ENCODE measurements at places on chromosomes 1 and 21.

GRCh38 chr1:85325920-85326319, 49.5 kb upstream of the BCL10 start:
- DNase-seq: no peak

GRCh38 chr1:193102662-193103061, 2.6 kb downstream of the GLRX2 start:
- no peak for DNase-seq

GRCh38 chr1:206500046-206500445, 7.3 kb upstream of the RASSF5 start:
- no peak for DNase-seq

DNA sequence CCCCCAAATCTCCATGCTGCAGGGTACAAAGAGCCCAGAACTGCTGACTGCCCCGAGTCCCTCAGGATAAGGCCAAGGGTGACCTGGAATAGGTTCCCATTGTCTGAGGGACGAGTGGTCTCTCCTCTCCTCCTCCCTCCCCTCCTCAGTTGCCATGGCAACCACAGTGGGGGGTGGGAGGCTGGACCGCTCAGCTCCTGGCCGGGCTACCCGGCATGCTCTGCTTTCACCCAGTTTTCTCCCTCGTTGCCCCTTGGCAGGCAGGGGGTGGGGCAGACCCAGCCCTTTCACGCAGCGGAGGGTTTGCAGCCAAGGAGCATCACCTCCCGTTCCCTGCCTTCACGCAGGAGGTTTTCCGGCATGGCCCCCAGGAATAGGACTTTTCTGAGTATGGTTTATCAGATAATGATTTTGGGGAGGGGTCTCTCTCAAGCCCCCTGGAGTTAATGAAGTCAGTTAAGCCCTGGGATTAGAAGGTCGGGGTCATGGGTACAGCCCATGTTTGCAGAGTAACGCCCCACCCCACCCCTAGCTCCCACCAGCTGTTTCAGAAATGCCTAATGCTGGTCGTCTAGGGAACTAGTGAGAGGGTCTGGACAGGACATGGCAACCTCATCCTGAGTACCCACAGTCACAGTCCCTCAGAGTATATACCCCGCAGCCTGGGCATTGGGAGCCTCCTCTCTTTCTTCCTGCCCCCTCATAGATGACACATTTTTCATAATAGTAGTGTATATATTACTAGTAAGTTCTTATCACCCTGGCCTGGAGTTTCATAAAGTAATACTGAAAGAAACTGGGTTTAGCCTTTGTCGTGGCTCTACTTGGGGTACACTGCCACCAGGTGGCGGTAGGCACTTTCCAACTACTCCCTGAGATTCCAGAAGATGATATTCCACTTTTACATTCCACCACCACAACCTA, 20.7 kb downstream of the C1QB start:
- DNase-seq: peak; percentile 74

GRCh38 chr1:41776891-41777441, 141.8 kb downstream of the HIVEP3 start:
- DNase-seq: no peak

GRCh38 chr1:29461115-29461739, 224.9 kb downstream of the PTPRU start:
- DNase-seq: no peak

DNA sequence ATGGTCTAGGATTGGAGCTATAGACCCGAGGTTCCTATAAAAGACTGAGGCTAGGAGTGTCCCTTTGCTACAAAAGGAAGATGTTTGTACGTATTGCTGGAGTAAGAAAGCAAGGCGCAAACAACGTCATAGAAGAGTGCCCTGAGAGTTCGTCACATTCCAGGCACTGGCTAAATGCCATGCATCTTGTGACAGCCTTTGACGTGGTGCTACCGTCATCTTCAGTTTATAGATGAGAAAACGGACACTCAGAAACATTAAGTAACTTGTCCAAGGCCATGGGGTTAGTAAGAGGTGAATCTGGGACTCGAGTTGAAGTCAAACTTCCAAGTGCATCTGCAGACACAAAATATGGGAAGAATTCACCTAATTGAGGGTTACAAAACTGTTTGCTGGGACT, 104.2 kb upstream of the SLC45A1 start:
- DNase-seq: no peak

GRCh38 chr1:202116287-202116686, 6.4 kb upstream of the GPR37L1 start:
- no peak for DNase-seq

DNA sequence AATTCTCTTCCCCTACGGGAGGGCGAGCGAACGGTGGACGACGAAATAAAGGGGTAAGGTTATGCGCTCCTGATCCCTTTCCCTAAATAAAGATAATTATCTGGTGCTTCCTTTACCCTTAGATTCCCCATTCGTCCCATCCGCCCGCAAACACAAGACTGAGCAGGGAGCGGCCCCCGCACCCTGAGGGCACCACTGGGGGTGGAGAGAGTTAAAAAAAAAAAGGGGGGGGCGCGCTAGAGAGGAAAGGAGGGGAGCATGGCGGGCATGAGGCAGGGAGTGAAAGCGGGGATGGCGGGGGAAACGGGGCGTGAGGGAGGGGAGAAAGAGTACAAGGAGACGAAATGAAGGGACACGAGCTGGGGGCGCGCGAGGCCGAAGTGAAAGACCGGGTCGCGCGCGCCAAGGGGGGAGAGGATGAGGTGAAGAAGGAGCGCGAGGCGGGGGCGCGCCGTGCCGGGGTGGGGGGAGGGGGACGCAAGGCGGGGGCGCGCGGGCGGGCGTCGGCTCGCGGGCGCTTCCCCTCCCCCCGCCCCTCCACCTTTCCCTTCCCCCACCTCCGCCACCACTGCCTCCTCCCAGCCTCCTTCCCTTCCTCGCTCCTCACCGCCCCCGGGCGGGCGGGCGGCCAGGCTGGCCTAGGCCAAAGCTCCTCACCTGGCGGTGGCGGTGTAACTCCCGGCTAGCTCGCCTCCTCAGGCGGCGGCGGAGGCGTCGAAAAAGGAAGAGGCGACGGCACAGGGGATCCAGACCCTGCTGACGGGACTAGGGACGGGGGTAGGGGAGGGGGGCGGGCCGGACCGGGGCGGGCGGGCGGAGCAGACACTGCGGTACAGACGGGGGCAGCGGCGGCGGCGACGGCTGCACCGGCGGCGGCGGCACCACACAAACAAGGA, 448 bp downstream of the GATAD2B start:
- no peak for DNase-seq

DNA sequence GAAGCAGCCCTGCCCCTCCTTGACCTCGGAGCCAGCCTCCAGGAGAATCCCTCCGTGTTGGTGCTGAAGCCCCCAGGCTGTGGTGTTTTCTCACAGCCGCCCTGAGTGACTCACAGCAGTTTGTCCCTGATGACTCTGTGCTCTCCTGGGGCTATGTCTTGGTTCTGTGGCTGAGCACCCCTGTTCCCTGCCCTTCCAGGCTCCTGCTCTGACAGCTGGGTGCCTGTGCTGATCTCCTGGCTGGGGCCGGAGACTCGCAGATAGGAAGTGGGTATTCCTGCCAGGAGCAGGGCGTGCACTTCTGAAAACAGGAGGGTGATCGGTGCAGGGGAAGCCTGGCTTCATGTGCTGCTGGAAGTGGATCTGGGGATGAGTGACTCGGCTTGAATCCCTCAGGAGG, 34.5 kb downstream of the POFUT2 start:
- DNase-seq: peak; percentile 9

DNA sequence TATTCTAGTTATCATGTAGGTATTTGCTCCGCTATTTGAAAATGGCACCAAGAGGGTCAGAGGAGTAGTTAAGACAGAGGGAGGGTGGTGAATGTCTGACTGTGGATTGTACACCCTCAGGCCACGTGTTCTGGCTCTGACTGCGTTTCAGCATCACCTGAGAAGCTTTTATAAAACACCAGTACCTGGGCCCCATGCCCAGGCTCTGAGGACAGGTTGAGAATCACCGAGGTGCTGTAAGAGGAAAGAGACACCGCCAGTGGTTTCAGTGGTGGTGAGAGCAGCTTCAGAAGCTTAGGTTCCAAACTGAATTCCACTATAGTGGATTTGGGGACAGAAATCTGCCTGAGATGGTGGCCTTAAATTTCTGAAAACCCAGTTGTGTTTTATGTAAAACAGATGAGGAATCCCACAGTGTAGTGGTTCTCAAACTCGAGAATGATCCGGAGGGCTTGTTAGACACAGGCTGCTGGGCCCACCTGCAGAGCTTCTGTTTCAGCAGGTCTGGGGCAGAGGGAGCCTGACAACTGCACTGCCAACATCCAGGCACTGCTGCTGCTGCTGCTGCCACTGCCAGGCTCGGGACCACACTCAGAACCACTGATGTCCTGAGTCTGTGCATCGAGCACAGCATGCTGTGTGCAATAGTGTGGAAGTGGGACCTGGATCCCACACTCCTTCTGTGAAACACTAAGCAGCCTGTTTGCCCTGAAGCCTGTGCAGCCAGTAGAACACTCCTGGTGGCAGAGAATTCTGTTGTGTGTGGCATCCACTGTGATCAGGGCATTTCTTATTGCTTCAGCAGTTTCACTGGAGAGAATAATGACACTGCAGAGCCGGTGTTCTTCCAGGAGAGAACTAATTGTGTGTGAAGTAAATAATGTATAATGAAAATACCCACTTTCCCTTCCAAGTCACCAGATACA, 98.7 kb downstream of the SUSD4 start:
- DNase-seq: no peak

DNA sequence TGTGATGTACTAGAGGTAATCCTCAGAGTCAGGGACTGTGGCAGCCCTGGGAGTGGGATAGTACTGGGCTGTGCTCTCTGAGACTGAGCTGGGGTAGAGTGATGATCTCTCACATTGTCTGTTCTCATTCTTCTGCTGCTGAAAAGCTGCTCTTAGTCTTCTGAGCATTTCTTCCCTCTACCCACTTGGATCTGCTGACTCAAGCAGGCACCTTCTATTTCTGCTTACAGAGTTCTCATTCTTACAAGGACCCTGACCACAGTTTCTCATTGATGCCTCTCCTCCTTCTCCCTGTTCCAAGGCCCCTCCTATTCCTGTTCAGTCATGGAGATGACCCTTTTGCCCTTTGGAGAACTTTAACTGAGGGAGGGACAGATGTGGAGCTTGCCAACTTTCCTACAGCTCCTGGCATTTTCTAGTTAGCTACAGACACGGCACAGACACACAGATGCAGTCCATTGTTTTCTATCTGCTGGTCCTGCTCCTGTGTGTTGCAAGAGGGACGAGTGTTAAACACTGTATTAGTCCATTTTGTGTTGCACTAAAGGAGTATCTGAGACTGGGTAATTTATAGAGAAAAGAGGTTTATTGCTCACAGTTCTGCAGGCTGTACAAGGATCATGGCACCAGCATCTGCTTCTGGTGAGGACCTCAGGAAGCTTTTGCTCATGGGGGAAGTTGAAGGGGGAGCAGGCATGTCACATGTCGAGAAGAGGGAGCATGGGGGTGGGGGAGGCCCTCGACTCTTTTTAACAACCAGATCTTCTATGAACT, 12.3 kb downstream of the MAPKAPK2 start:
- DNase-seq: peak; percentile 31

GRCh38 chr21:40162075-40162474, 294.8 kb downstream of the PCP4 start:
- no peak for DNase-seq

GRCh38 chr1:30753118-30753517, 4.5 kb downstream of the LAPTM5 start:
- no peak for DNase-seq

DNA sequence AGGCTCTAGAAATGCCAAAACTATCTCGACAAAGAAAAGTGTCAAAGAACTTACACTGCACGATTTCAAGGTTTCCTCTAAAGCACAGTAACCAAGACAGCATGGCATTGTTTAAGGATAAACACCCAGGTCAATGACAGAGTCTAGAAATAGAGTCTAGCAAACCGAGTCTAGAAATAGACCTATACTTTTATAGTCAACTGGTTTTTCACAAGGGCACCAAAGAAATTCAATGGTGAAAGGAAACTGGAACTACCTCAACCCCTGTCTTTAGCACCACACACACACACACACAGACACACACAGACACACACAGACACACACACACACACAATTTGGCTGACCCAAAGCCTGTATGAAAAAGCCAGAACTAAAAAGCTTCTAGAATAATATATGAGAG, 67.1 kb upstream of the PGBD5 start:
- no peak for DNase-seq

- peak; percentile 17 for DNase-seq
Observed at GRCh38 chr1:156746406-156746727, 5.1 kb downstream of the HDGF start.

DNA sequence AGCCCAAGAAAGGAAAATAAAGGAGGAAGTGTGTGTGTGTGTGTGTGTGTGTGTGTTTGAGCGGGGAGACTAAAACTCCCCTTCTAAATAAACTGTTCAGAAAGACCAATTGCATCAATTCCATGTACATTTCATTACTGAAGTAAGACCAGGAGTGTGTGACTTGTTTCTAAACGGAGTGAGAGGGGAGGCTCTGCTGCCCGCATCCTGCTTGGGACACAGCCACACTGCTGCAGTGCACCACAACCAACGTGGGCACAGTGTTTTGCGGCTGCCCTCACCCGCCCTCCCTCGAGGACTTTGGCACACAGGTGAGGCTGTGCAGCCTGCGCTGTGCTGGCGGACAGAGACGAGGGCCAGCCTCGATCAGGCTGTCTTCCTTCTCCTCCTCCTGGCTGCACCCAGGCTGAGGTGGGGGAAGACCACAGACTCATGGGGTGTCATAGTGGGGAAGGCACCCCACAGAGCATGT, 31.0 kb upstream of the H6PD start:
- no peak for DNase-seq

GRCh38 chr1:246709835-246710234, 14.4 kb upstream of the SCCPDH start:
- DNase-seq: no peak

GRCh38 chr1:231068762-231069161, 28.7 kb upstream of the FAM89A start:
- DNase-seq: no peak

- no peak for DNase-seq
Observed at GRCh38 chr1:10969267-10969970, 43.0 kb upstream of the TARDBP start.

DNA sequence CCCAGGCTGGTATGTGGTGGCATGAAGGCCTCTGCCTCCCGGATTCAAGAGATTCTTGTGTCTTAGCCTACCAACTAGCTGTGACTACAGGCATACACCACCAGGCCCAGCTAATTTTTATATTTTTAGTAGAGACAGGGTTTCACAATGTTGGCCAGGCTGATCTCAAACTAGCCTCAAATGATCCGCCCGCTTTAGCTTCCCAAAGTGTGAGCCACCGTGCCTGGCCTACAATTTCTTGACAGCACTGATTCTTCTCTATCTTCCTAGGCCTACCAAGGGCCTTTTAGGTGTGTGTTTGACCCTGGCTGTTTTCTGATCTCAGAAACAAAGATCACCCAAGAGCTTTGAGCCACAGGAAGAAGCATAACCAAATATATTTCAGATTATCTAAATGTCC, 540.8 kb upstream of the ADAMTS5 start:
- no peak for DNase-seq

DNA sequence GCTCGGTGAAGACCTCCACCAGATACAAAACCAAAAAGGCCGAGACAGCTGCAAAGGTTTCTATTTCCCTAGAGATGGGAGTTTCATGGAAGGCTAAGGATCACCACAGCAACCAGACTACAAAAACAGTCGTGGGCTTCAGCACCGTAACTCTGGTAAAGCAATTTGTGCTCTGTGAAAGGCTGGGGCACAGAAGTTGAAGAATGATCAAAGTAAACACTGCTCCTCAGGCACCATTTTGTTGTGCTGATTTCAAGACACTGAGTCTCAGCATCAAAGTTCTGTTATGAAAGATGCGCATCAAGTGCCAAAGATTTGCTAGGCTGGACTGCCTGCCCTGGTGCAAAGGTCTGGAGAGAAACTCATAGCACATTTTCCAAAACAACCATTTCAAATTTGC, 116.2 kb downstream of the TGFBR3 start:
- no peak for DNase-seq

- no peak for DNase-seq
Observed at GRCh38 chr1:108657356-108658080, 3.4 kb downstream of the HENMT1 start.

- DNase-seq: peak; percentile 76
Observed at GRCh38 chr1:36351227-36351977, 28.0 kb upstream of the EVA1B start.

Data from endothelial cell of umbilical vein (primary cell).